ENCODE measurements at places on chromosomes 7 and 10.

DNA sequence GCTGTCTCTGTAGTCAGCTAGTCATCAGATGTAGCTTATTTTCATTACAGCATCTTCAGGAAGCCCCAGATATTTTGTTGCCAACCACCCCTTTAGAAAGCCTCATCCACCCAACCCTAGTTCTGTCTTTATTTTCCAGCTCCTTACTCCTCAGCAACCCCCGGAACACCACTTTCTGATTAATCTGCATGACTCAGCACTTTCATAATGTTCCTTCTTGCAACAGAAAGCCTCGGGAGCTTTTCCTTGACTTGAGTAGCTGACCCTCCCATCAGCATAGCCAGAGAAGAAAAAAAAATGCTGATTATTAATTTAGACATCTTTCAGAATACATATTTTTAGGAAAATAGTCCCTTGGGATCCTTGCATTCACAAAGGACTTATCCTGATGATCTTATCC, 244.0 kb upstream of the CXCL12 start:
- no peak for DNase-seq

- DNase-seq: no peak
Measured at GRCh38 chr10:97080051-97080776, 105.5 kb downstream of the SLIT1 start.

DNA sequence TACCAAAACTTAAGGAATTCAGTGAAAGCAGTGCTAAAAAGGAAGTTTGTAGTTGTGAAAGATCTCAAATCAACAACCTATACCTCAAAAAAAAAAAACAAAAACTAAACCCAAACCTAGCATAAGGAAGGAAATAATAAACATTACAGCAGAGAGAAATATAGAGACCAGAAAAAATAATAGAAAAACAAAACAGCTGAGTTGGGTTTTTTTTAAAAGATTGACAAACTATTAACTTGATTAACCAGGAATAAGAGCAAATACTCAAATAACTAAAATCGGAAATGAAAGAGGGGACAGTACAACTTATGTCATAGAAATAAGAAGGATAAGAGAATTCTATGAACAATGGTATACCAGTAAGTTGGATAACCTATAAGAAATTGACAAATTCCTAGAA, 6.7 kb downstream of the ECD start:
- DNase-seq: no peak

- no peak for DNase-seq
Measured at GRCh38 chr7:66699998-66700397, 40.5 kb upstream of the RABGEF1 start.

- DNase-seq: no peak
Measured at GRCh38 chr7:24884401-24884800, 95.6 kb downstream of the OSBPL3 start.
